Natural killer cell treated with Interleukin-12 subunit alpha and Interleukin-12 subunit beta and Interleukin-15 and Interleukin-18, amount 100 ng/mL, for 72 hours (primary cell): ENCODE measurements at places on chromosomes 1 and 21.

GRCh38 chr1:119873135-119874015 is 22.9 kb downstream of the ADAM30 start:
- no peak for DNase-seq

DNA sequence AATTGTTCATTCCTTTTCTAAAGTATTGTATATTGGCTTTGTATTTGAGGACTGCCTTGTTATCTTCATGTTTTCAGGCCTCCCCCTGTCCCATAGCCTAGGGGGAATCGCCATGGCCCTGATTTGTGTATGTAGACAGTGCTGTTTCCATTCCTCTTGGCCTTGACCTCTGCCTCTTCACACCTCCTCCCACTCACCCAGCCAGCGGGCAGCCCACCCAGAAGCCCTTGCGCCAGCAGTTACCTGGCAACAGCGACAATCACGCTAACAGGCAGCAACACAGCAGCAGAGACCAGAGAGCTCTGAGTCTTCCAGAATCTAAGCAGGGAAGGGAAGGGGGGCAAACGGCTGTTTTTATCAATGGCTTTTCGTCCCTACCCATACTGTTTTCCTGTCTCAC is 50.0 kb upstream of the NPL start:
- no peak for DNase-seq

DNA sequence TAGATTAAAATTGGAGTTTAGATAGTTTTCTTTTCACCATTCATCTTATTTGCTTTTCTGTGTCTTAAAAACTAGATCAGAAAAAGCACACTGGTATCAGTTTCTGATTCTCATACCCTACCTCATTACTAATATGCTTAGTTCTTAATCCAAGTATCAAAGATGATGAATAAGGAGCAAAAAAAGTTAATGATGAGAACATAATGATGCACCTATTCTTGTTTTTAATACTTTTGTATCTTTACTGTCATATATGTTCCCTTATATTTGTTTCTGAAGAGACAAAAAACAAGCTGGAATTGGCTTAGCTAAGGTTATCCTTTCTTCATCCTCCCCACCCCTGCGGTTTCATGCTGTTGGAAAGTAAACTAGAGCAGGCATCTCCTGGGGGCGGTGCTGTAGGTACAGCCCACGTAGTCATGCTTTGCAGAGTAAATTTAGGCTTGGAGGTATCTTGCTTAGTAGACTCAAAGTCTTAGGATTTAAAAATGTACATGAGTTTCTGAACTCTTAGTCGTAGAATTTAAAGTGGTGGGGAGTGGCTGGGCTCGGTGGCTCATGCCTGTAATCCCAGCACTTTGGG is 16.4 kb downstream of the CNIH4 start:
- DNase-seq: no peak

GRCh38 chr1:171477804-171478203 is 7.5 kb upstream of the PRRC2C start:
- no peak for DNase-seq

- no peak for DNase-seq
These were observed 236.5 kb downstream of the TTLL7 start for GRCh38 chr1:83762416-83762815.

DNA sequence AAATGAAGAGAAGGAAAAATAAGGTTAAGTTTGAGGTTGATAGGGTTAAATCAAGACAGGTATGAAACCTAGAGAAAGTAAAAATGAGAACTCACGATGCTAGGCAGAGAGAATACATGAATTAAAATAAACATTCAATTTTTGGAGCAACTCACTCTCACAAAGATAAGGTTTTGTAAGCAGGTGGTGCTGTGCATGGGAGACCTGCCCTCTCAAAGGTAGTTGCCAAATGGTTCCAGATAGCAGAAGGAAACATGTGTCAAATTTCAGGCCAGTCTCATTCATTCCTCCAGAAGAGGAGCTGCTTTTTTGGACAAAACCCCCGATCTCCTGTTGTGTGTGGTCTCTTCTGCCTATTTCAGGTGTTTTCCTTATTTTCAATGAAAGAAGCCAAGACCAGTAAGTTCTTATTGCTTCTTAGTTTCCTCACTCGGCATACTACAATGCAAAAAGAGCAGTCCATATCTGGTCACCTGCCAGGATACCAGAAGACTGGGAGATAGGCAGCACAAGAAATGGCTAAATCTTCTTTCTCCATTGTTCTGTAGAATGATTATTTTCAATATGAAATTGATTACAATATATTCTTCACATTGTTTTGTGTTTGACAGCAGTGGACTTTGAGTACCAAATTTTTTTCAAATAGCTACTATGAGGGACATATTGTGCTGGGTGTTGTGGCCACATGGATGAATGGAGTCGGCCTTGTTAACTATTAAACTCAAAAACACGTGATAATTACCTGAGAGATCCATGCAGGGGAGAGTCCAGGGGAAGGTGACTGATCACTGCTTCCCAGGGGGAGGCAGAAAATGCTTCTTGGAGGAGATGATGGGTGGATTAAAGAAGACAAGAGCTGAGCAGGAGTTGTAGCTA is 3.6 kb downstream of the CR1L start:
- DNase-seq: no peak

- no peak for DNase-seq
These were observed 5.2 kb upstream of the HSD3B2 start for GRCh38 chr1:119409731-119410130.

- DNase-seq: no peak
These were observed 192.1 kb downstream of the DUSP10 start for GRCh38 chr1:221549815-221550214.

- DNase-seq: no peak
These were observed 9.3 kb upstream of the PHGDH start for GRCh38 chr1:119702384-119702783.

DNA sequence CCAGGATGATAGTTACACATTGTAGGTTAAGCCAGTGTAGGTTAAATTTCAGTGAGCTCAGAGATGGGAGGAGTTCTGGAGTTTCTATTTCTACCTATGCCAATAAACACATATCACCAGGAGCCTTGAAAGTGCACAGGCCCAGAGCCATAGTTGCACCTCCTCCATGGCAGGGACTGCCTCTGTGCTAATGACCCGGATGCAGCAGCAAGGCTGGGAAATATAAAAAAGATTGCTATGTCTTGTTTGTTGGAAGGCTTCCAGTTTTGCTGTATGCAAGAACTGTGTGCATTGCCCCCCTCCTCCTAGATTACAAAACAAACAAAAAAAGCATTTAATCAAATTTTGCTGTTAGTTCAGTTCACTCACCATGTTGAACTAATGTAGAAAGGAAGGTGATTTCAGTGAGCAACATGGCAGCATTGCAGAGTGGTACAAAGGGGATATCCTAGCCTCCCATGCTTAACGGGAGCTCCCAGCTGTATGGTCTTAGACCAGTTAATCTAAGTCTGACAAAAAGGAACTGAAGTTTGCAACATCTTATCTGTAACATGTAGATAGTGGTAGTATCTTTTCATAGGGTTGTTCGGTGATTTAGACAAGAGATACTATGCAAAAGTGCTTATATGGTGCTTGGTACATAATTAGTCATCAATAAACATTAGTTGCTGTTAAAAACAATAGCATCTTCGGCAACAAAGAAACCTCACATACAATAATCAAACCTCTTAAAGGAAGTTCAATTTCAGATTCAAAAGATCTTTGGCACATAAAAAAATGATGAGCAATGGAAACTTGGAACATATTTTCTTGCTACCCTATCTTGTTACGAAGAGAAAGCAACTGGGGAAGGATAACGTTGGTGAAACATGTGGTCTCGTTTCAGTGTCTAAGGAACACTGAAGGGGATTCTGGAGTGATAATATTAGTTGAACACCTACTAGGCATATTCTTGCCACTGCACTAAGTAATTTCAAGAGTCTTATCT is 309.5 kb downstream of the ASTN1 start:
- no peak for DNase-seq
